Left colon (tissue), 2 donors: ENCODE measurements at places on chromosomes 4 and X.

- no peak for DNase-seq
Measured at GRCh38 chr4:7711307-7711963, 228.2 kb downstream of the AFAP1 start.

DNA sequence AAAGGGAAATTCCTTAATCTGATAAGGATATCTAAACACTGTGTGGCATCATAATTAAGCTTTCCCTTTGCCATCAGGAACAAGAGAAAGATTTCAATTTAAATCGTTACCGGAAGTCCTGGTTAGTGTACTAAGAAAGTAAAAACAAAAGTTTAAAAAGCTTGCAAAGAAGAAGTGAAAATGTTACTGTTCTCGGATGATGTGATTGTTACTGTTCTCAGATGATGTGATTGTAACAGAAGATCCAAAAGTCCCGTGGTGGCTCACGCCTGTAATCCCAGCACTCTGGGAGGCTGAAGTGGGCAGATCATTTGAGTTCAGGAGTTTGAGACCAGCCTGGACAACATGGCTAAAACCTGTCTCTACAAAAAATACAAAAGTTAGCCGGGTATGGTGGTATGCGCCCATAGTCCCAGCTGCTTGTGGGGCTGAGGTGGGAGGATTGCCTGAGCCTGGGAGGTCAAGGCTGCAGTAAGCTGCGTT is 62.5 kb downstream of the RGS12 start:
- no peak for DNase-seq

DNA sequence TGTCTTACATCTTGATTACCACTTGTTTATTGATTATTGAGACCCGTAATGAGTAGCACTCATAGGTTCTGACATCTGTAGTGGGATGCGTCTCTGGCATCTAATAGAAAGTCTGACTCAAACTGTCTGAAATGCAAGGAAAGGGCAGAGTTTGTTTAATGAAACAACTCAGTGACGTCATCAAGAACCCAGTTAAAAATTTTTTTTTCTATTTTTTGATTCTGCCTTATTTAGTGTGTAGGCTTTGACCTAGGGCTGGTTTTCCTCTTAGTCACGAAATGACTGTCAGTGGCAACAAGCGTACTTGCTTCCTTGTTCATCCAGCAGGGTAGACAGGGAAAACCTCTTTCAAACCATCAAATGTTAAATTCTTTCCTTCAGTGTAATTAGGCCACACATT is 3.1 kb upstream of the CDKL5 start:
- no peak for DNase-seq

- DNase-seq, result no peak
Measured at GRCh38 chr4:122701061-122701460, 31.4 kb upstream of the BBS12 start.

GRCh38 chr4:76212851-76213414 is 691 bp downstream of the SCARB2 start:
- peak; percentile 58 for DNase-seq

DNA sequence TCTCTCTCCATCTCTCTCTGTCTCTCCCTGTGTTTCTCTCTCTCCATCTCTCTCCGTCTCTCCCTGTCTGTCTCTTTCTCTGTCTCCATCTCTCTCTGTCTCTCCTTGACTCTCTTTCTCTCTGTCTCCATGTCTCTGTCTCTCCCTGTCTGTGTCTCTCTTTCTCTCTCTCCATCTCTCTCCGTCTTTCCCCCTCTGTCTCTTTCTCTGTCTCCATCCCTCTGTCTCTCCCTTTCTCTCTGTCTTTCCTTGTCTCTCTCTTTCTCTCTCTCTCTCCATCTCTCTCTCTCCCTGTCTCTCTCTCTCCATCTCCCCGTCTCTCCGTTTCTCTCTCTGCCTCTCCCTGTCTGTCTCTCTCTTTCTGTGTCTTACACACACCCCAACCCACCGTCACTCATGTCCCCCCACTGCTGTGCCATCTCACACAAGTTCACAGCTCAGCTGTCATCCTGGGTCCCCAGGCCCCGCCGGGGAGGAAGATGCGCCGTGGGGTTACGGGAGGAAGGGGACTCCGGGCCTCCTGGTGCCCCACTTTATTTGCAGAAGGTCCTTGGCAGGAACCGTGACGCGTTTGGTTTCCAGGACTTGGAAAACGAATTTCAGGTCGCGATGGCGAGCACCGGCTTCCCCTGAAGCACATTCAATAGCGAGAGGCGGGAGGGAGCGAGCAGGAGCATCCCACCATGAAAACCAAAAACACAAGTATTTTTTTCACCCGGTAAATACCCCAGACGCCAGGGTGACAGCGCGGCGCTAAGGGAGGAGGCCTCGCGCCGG is 1.2 kb upstream of the SHOX start:
- no peak for DNase-seq

GRCh38 chrX:31036895-31037294 is 34.9 kb downstream of the FTHL17 start:
- DNase-seq, result peak; percentile 29

GRCh38 chr4:183691897-183692296 is 32.8 kb downstream of the TRAPPC11 start:
- no peak for DNase-seq

GRCh38 chrX:13489454-13489853 is 79.9 kb upstream of the EGFL6 start:
- DNase-seq, result no peak

DNA sequence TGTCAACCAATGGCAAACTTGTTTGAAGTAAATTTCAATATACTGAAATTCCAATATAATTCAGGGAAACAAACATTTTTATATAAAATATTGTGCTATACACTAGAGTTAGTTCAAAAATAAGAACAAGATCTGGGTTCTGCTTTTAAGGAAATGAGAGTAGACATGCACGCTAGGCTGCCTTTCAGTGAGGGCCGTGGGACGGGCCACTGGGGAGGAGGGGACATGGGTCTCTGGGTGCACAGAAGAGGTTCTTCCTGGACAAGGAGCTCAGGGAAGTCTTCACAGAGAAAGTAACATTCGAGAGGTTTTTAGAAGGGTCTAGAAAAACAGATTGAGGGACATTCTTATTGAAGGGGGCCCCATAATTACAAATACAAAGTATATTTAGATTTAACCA is 64.4 kb downstream of the SHROOM3 start:
- no peak for DNase-seq

GRCh38 chr4:77899607-77900006 is 37.0 kb downstream of the MRPL1 start:
- no peak for DNase-seq

DNA sequence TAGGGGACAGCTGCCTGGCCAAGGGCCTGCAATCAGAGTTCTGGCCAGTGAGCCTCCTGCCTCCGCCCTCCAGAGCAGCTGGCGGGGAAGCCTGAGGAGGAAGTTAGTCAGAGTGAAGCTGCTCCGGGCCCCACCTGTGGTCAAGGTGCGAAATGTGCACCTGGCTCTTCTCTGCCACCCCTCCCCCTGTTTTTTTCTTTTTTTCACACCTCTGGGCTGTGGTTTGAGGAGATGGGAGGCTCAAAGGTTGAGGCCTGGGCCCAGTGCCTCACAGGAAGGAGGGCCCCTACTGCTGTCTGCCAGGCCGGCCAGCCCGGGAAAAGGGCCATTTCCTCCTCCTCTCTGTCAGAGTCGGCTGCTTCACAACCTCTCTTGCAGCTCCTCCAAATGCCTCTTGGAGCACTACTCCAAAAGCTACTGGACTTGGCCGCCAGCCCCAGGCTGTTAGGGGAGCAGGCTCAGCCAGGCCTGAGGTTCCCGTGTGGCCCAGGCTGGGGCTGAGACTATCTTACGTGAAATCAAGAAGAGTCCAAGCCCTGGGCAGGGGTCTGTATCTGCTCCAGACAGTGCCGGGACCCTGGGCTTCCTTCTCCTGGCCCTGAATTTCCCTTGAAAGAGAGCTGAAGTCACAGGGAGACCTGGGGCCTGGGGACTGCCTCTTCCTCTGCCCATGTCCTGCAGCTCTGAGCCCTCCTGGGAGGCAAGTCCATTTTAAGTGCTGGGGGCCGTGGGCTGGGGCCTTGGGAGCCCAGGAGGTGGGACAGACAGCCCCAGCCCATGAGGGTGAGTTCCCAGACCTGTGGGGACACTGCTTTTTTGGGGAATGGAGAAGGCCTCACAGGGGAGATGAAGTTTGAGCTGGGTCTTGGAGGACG is 4.5 kb upstream of the CXCR3 start:
- DNase-seq, result peak; percentile 80

GRCh38 chr4:168584321-168584771 is 87.5 kb downstream of the PALLD start:
- no peak for DNase-seq

GRCh38 chrX:40084471-40085101 is 13.2 kb downstream of the BCOR start:
- no peak for DNase-seq

GRCh38 chrX:155048977-155049619 is 21.8 kb downstream of the CMC4 start:
- peak; percentile 47 for DNase-seq

- no peak for DNase-seq
Measured at GRCh38 chr4:10732914-10733415, 48.4 kb upstream of the CLNK start.

DNA sequence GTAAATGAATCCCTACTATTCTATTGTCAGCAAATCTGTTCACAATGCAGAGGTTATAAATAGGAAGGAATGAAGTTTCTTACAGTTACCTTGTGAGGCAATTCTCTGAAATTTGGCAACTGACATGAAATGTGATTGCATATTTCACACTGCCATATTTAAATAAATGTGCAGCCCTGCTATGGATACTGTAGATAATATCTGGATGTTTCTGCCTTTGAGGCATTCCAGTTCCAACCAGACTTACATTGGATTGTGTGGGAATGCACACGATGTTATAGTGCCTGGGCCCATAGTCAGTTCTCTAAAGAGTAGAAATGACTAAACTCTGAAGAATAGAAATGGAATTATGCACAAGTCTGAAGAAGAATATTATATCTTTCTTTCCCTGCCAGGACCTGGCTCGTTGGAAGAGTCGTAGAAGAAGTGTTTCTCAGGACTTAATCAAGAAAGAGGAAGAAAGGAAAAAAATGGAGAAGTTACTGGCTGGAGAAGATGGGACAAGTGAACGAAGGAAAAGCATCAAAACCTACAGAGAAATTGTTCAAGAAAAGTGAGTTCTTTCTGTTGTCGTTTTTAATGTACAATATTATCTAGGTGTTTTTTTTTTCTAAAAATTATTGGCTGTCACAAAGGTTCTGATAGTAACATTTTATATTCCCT is 102.7 kb downstream of the PHOX2B start:
- DNase-seq, result no peak

GRCh38 chrX:147953976-147954375 is 27.2 kb upstream of the FMR1NB start:
- DNase-seq, result peak; percentile 5

GRCh38 chrX:17411205-17411604 is 36.2 kb downstream of the NHS start:
- DNase-seq, result no peak

GRCh38 chr4:151649479-151649878 is 111.3 kb downstream of the GATB start:
- no peak for DNase-seq

GRCh38 chr4:1502976-1503375 is 96.7 kb upstream of the NKX1-1 start:
- DNase-seq, result peak; percentile 17

DNA sequence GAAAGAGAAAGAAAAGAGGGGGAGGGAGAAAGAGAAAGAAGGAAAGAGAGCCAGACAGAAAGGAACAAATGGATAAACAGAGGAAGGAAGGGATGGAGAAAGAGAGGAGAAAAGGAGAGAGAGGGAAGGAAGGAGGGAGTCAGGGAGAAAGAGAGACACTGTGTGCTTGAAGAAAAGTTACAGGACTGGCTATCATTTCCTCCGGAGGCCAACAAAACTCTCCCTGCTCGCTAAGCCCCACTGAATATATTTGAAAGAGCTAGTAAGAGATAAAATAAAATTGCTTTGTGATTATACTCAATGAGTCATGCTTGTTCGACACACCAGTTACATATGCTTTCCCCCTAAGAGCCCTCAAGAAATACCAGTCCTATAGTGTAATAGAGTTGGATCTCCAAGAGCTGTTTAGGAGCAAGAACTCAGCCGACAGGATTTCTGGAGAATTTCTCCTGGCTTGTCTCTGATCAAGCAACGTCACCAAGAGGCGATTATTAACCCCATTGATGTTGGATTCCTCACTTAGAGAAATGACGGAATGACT is 102.2 kb downstream of the MXRA5 start:
- no peak for DNase-seq

GRCh38 chrX:7076245-7076661 is 71.3 kb upstream of the STS start:
- no peak for DNase-seq

GRCh38 chr4:1604181-1604705 is 79.9 kb downstream of the FAM53A start:
- no peak for DNase-seq

DNA sequence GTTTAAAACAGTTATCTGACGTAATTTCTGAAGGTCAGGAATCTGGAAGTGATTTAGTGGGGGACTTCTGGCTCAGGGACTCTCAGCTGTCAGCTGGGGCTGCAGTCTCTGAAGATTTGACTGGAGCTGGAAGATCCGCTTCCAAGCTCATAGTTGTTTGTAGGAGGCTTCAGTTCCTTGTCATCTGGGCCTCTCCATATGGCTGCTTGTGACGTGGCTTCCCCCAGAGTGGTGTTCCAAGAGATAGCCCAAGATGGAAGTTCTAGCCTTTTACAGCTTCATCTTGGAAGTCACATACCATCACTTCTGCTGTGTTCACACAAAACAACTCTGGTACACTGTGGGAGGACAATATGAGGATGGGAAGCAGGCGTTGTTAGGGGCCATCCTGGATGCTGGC is 2.1 kb downstream of the MPC1L start:
- no peak for DNase-seq

- DNase-seq, result no peak
Measured at GRCh38 chr4:5160668-5161067, 109.4 kb downstream of the STK32B start.

DNA sequence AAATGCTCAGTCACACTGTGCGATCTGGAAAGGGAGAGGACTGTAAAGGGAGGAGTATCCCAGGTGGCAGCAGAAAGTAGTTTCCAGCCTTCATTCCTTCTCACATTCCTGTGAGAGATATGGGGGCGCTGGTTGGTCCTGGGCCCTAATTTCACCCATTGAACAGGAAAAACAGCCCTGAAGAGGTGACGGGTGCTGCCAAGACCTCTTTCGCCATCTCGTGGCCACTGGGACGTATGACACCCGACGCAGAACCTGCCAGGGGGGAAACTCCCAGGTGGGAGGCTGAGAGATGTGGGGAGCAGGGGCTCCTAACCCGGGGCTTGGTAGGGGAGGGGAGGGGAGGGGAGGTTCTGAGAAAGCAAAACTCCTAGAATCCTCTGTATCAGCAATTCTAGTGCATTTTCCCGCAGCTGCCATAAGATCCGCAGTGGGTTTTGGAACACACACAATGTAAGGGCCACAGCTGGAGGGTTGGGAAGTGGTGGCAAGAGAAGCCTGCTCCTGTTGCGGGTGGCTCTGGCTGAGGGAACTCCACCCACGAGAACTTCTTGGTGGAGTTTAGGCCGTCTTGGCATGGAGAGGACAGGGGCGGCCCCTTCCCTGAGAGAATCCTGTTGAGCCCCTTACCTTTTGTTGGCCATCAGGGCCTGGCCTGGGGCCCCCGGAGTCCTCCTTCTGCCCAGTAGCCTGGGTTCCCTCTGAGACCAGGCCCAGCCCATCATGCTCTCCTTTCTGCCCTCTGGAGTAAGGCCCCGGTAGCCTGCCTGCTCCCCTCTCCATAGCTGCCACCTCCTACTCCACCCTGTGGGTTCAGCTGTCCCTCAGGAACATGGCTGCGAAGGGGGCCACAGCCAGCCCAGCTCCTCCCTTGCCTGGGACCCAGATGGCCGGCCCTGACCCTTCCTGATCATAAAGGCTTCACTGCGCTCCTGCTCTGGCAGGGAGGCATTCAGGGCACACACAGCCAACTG is 134.1 kb downstream of the OR13H1 start:
- peak; percentile 23 for DNase-seq

- DNase-seq, result no peak
Measured at GRCh38 chrX:114924856-114925255, 92.6 kb downstream of the IL13RA2 start.

- DNase-seq, result no peak
Measured at GRCh38 chr4:24630937-24631336, 46.6 kb upstream of the DHX15 start.
